ENCODE measurements at places on chromosomes 2 and 18.

- DNase-seq, result no peak
Measured at GRCh38 chr2:150140777-150141176, 346.7 kb downstream of the RND3 start.

GRCh38 chr2:127453392-127454171 lies 35.4 kb downstream of the PROC start:
- no peak for DNase-seq

- no peak for DNase-seq
Measured at GRCh38 chr2:226609366-226609765, 190.3 kb downstream of the IRS1 start.

DNA sequence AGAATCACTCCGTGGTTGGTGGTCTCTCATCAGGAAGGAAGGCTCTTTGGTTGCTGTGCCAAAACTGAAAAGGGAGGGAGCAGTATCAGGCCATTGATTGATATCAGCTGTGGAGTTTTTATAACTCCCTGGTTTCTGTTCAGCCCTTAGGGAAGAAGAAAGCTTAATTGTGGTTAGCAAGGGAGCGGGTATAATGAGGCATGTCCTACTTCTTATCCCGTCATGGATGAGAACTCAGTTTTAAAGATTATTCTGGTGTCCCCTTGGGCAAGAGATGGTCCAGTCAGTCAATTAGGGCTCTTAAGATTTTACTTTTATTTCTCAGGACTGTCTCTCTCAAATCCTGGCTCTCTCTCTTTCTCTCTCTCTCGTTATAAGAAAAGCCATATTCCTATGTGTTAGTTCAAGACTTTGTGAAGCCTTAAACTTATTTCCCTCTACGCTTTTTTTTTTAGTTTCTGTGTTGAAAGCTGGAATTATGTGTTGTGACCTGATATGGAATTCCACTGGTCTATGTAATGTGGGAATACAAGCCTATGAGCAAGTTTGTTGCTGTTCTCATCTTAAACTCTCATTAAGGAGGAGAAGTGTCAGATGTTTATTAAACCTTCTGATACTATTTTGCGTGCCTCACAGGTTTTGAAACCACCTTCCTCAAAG lies 514.0 kb upstream of the CDH2 start:
- no peak for DNase-seq

DNA sequence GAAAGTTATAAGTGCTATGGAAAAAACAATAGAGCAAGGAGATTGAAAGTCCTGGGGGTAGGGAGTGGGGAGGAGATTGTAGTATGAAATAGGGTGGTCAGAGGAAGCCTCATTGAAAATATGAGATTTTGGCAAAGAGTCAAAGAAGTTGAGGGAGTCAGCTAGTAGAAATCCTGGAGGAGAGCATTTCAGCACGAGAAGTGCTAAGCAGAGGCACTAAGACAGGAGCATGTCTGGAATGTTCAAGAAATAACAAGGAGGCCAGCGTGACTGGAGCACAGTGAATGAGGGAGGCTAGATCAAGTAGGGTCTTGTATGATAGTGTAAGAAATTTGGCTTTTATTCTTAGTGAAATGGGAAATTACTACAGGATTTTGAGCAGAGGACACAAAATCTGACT lies 2.1 kb upstream of the TSPYL6 start:
- DNase-seq, result no peak

DNA sequence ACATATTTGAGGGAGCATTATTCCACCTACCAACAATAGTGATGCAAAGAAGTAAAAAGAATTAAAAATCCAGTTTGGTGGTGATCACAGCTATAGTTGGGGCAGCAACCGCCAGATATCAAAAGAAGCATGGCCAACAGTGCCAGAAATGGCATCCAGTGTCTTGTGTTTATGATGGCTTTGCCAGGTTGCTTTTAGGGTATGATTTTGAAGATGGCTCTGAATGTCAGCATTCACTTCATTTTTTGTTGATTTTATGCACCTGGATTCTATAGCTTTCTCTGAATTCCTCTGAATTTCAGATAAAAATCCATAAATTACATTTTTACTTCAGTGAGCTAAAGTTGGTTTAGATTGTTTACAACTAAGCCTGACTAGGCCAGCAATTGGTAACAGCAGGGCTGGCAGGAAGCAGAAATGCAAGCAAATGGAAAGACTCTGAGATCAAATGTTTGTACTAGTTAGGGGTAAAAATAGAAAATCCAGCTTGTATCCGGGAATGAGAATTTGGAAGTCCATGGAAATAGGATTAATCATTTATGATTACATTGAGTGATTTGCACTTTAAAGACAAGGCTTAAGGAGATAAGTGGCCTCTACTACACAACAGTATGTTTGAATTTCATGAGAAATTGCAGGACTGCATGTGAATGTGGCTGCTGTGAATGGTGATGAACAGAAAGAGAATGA lies 40.4 kb downstream of the COL3A1 start:
- no peak for DNase-seq

DNA sequence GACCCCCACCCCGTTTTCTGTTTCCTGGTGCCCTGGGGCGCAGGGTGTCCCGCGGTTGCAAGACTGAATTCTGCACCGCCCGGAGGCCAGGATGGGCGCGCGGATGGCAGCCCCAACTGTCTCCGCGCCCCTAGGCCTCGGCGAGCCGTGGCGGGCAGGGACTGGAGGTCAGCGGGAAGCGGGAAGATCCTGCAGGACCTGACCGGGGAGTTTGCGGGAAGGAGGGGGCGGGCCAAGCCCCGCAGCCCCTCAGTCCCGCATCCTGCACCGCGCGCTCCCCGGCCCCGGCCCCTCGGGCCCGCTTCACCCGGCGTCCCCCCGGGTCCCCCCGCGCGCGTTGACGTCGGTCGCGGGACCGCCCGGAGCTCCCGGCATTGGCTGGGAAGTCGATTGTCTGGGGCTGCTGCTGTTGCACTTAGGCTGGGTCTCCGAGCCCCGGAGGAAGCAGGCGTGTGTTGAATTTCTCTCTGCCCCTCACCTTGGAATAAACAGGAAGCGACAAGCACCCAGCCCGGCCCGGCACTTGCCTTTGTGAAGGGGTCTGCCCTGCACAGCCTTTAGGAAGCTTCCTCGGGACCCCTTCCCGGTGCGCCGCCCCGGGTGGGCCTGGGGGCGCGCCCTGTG lies at the start of gene LDLRAD4:
Gene LDLRAD4 (plus strand): TSS at position 393 of the 624 bp plus-strand sequence.
- DNase-seq, result peak; percentile 41

GRCh38 chr2:74817304-74817675 lies 16.6 kb upstream of the HK2 start:
- DNase-seq, result no peak

DNA sequence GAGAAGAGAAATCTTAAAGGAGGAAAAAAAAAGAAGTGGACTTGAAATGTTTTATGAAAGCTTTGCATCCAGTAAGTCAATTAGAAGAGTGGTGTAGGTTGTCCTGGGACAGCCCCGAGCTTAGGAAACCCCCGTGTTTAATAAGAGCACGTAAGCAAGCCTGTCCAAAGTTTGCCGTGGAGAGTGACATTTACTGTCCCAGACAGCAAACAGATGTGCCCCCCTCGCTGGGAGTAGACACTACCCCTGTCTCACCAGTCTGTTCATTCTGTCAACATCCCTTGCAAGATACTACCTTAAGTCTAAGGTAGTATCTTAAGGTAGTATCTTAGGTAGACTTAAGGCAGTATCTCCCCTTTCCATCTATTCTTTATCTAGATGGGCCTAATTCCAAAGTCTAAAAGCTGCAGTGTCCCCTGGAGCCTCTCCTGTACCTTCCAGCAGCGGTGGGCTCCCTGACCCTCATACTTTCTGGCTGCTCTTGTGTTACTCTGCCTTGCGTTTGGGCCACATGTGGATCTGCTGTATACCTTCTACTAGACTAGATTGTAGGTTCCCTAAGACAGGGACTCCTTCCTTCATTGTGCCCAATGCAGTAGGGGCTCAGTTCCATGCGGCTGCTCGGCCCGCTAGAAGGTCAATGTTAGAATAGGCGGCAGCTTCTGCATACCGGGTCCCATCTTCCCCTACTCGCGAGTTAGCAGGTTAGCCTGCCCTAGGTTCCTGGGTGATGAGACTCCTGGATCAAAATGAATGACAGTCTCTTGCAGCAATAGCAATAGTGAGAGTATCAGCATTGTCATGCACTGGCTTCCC lies 244.1 kb downstream of the GBX2 start:
- no peak for DNase-seq

GRCh38 chr2:72895154-72895553 lies 7.9 kb downstream of the SPR start:
- DNase-seq, result no peak

DNA sequence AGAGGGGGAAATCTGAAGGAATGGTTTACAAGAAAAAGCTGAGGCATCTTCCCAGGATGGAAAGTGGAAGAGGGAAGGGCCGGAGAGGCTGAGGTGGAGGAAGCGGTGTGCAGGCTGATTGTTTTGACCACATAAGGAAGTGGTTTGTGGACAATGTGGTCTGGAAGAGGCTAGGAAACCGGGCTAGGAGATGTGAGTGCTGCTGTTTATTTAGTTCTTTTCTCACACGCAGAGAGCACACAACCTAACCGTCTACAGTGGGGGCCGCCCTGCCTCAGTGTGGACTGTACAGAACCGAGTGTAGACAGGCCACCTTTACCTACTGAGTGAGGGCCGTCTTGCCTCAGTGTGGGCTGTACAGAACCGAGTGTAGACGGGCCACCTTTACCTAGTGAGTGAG lies 251.7 kb upstream of the PXDN start:
- DNase-seq, result no peak

- DNase-seq, result no peak
Measured at GRCh38 chr18:6744816-6745455, 15.4 kb downstream of the ARHGAP28 start.

- DNase-seq, result no peak
Measured at GRCh38 chr2:46697830-46698323, 217.7 kb downstream of the MCFD2 start.

DNA sequence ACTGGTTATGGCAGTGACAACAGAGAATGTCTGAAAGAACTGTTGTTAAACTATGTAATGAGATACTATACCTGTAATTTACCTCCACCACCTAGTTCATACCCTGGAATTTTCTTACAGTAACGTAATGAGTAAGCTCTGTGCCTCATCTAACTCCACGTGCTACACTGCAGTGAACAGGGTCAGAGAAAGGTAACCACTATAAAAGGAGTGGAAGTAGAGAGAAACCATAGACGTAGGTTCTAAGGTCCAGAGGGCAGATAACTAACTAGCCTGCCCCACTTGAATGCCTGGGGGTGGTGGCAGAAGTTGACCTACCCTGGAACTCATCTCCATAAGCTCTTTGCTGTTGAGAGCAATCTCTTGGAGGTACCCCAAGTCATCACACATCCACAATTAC lies 32.0 kb upstream of the B4GALT6 start:
- no peak for DNase-seq

DNA sequence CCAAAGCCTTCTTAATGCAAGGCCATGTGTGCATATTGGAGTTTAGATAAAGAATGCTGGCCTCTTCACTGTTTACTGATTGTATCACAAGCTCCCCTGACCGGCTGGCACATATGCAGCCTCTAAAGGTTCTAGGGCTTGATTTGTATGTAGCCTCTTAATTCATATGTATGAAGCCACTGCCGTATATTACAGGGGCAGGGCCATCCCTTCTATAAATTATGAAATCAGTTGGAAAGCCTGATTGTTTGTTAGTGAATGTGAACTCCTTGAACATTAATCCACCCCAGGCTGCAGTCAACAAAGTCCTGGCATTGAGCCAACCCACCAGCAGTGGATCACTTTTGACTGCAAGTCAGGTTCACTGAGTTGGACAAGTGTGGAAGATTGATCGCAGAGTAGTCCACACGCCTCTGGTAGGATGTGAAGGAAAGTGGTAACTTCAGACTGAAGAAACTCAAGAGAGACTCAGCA lies 61.6 kb upstream of the PARD3B start:
- no peak for DNase-seq

DNA sequence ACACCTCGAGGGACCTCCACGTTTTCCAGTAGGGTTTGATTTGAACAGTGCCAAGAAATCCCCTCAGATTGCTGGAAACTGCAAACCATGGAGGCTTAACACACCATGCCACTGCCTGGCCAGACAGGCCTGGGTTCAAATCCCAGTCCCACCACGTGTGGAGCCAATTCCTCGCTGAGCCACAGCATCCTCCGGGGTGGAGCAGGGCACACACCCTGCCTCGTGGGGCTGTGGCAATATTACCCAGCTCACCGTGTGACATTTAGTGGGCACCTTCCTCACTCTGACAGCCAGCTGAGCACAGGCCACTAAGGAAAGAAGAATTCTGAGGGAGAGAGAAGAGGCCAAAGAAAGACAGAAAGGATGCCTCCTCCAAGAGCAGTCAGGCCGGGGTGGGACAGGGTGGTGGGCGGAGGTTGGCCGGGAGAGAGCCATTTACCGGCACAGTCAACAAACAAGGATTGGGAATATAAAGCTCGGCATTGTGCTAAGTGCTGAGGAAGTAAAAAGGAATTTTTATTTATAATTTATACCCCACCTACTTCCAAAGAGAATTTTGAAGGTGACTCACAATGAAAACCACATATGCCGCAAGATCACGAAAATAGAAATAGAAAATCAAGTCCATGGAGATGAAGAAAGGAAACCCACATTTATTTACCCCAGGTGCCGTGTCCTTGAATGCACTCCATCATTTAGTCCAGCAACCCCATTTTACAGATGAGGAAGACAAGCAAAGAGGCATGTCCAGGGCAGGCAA lies 111.5 kb downstream of the MCFD2 start:
- no peak for DNase-seq

DNA sequence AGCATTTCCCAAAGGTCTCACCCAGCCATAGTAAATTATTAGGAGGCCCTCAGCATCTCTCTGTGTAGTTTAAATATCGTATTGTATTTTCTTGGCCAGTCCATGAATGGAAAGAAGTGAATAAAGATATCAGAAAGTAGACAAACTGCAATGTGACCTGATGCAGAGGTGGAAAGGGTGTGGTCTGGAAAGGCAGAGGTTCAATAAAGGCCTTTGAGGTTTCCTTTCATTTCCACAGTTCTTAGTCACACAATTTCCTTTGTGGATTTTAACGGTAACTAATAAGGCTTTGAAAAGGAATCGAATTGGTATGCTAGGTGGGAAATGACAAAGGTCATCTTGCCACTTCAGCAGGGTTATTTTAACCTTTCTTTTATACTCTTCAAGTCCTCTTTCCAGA lies 20.1 kb upstream of the WIPF1 start:
- no peak for DNase-seq

DNA sequence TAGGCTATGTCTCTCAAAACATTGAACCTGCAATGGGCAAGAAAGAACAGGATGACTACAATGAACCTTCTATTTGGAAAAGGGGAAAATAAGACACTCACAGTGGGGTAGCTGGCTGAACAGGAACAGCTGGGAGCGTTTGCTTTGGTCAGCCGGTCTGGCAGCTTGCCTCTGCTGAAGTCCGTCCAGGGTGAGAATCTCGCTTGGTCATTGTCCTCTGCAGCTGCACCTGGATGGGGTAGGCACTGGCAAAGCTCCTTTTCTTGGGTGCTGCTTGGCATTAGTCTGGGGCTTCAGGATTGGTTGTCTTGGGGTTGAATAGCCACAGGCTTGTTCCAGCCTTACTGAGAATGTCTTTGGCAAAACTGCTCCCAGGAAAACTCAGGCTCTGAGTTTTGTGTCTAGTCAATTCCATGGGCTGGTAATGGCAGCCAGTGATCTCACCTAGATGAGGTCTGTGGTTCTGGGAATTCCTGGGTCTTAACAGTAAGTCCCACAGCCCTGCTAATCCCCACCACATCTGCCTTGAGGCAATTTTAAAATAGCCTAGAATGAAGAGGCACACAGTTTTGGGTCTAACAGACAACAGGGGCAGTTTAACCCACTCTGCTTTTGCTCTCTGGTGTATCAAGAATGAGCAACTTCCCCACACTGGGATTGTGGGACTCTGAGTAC lies 13.4 kb downstream of the NEDD4L start:
- no peak for DNase-seq

GRCh38 chr2:71806432-71806831 lies 341.2 kb downstream of the CYP26B1 start:
- DNase-seq, result no peak

GRCh38 chr2:18430996-18431748 lies 129.3 kb downstream of the RDH14 start:
- no peak for DNase-seq
